Hematopoietic multipotent progenitor cell treated with erythropoietin and hydrocortisone succinate and interleukin-3 and kit ligand, for 6 days (in vitro differentiated cells): ENCODE measurements at places on chromosomes 2 and 18.

- DNase-seq = no peak
These were observed 43.7 kb downstream of the CERKL start for GRCh38 chr2:181613241-181613640.

GRCh38 chr2:113304702-113305101 is 26.0 kb upstream of the PAX8 start:
- DNase-seq = no peak

GRCh38 chr18:39753178-39753577 is 2187.6 kb upstream of the CELF4 start:
- DNase-seq = no peak

DNA sequence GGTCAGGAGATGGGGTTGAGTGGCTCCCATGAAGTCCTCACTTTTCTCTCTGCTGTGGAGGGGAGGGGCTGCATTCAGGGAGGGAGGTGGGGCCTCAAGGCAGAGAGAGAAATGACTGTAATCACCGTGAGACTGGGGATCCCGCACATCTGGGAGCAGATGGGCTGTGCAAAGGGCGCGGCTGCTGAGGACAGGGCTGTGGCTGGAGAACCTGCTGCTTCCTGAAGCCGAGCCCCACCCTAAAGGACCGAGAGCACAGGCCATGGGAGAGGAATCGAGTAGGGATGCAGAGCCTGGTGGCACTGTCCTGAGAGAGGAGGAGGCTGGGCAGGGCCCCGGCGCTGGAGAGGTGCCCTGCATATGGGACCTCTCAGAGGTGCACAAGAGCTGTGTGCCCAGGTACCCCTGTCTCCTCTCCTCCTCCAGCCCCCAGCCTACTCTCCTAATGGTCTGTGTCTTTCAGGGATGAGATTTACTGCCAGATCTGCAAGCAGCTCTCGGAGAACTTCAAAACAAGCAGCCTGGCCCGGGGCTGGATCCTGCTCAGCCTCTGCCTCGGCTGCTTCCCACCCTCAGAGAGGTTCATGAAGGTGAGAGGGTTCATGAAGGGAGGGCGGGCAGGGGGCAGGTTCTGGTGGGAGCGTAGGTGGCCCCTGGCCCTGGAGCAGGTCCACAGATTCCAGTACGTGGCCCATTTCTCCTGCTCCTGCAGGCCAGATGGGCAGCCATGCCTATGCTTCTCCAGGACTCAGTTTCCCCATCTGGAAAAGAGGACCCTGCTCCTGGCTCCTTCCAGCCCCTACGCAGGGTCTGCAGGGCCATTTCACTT is 25.9 kb upstream of the GPR17 start:
- DNase-seq = no peak

DNA sequence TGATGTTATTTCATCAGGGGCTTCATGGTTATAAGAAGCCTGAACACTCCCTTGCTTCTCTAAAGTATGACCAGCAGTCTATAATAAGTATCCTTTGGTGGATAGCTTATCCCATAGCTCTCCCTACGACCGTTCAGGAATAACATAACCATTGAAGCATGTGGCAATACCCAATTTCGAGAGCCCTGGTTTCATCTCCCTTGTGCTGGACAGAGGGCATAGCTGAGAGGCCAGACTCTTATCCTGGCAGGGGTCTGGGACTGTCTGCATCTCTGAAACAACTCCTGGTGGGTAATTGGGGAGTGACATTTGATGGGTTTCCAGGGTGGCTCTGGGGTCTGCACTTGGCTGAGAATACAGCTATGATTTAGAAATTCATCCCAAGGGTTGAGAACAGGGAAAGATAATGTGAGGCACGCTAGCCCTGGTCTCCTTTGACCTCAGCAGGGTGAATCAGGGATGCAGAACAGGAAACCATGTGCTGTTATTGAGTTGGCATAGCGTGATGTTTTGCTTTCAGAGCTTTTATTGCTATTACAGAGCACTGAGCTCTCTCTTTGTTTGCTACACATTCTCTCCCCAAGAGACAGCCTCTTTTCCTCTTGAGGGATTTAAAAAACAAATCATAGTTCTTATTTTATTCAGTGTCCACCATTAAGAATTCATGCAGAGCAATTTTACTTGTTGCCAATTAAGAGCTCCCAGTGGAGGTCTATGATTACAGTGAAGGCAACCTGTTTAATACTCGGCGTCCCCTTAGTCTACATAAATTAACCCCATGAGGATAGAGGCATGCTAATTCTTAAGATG is 274.5 kb downstream of the NCKAP5 start:
- DNase-seq = no peak
